ENCODE measurements at places on chromosomes 6 and 20. TPM values are rescaled to one million over a fixed set of nuclear protein-coding genes. Genes with fewer than 3 reads are reported as not detected.

POLR1H gene
- total RNA-seq, result 45.0 TPM

C20orf202 gene
- total RNA-seq, result not detected

MTFR2 gene
- total RNA-seq, result 5.7 TPM

C20orf204 gene
- 0.69 TPM for total RNA-seq

DNA sequence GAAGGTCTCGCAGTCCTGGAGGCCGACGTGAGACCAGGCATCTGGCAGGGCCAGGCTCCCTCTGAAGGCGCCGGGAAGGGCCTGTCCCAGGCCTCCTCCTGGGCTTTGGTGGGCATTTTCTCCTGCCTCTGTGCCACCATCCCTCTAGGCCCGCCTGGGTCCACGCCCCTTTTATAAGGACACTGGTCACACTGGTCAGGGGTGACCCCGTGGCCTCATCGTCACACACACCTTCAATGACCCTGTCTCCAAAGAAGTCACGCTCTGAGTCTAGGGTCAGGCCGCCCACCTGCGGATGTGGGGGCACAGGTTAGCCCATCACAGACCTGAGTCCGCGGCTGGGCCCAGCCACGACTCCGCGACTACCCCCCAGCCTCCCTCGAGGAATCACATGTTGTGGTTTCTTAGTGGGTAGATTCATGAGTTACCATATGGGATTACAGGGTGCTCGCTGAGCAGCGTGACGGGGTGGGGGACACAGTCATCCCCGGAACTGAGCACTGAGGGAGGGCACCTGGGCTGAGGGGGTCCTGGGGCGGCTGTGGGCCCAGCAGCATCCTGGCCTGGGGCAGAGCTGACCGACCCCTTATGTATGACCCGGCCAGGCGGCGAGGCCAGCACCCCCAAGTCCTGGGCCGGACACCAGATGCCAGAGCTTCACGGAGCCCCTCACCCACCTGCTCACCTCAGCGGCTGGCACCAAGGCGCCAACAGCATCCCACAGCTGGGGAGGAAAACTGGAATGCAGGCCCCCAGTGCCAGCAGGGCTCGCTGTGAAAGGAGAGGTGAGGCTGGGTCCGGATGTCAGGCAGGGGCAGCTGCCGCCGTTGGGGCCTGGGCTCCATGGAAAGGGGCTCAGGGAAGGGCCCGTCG lies 115.9 kb downstream of the DLL1 start:
- DNase-seq, result no peak

DNA sequence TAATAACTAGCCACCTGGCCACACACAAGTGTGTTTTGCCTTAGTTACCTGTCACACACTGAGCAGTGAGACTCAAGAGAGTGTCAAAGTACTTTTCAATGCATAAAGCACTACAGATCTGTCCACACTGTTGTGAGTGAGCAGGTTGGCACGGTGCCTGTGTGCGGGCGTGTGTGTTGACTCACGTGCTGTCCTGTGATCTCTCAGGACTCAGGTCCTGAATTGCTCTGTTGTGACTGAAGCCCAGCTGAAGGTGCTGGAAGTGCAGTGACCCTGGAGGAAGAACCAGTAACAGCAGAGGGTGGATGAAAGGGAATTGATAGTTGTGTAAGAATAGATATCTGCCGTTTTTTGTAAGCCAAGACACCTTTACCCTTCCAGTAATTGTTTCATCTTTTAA lies 18.3 kb downstream of the SLC16A10 start:
- peak; percentile 58 for DNase-seq

- DNase-seq, result peak; percentile 38
Measured at GRCh38 chr20:38303908-38304379, at the start of gene BPI. Gene BPI, plus strand, starts transcription at chr20:38304156. Its CDS starts 68 bp downstream, at chr20:38304224.

DNA sequence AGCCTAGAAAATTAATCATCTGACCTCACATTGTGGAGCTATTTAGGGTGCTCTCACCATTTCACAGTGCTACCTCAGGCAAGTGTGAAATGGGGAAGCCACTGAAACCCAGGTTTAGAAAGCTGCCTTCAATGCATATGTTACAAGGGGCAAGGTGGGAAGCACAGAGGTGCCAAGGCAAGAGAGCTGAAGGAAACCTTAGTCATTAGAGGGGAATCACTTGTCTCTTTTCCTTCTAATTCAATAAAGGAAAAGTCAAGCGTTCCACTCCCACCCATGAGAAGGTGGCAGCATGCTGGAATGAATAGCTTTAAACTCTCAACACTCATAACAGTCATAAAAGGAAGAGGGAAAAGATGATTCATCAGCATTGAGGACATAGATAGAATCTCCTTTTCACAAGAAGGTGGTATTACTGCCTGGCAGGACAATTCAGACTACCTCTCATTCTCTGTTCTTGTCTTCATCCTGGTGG lies 251.9 kb upstream of the IRAK1BP1 start:
- DNase-seq, result no peak

DNA sequence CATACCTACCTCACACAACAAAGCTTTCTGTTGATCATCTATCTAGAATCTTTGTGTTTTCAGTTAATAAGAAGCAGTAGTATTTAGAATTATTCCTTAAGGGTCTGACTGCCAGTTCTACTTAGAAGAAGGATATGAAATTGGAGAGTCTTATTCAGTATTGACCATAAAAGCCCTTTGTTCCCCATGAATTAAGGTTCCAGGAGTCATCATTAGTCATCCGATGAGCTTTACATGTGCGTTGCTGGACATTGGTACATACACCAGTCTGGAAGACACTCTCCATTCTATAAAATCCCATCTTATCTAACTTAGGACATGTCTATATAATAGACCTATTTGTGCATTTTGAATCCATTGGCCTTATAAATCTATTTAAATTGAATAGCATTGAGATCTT lies 34.4 kb upstream of the RNF217 start:
- no peak for DNase-seq

GRCh38 chr20:25344634-25345033 lies 46.0 kb downstream of the ABHD12 start:
- DNase-seq, result no peak

DNA sequence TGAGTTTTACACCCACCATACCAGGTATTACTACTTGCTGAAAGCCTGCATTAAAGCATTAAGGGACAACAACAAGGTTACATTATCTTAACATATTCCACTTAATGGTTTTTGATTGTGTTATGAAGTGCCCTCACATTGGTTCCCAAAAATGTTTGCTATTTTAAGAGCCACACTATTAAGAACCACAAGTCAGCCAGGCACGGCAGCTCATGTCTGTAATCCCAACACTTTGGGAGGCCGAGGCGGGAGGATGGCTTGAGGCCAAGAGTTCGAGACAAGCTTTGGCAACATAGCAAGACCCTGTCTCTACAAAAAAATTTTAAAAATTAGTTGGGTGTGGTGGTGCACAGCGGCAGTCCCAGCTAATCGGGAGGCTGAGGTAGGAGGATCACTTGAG lies 28.2 kb downstream of the ATXN1 start:
- no peak for DNase-seq

DNA sequence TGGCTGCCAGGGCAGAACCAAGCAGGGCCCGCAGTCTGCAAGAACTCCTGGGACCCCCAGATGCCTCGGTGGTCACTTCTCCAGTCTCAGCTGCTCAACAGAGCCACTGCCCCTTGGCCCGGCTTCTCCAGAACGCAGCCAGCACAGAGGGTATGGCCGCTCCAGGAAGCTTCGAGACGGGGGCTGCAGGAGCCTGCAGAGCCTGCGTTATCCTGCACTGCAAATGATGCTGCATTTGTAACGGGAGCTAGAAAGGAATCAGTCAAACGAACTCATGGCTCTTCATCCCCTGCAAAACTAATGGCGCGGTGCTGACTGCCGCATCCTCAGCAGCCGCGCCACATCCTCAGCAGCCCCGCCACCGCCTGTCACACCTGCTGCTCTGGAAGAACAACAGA lies 254.9 kb downstream of the TAF4 start:
- DNase-seq, result no peak

- no peak for DNase-seq
Measured at GRCh38 chr20:52016022-52016421, 175.6 kb downstream of the ZFP64 start.

DNA sequence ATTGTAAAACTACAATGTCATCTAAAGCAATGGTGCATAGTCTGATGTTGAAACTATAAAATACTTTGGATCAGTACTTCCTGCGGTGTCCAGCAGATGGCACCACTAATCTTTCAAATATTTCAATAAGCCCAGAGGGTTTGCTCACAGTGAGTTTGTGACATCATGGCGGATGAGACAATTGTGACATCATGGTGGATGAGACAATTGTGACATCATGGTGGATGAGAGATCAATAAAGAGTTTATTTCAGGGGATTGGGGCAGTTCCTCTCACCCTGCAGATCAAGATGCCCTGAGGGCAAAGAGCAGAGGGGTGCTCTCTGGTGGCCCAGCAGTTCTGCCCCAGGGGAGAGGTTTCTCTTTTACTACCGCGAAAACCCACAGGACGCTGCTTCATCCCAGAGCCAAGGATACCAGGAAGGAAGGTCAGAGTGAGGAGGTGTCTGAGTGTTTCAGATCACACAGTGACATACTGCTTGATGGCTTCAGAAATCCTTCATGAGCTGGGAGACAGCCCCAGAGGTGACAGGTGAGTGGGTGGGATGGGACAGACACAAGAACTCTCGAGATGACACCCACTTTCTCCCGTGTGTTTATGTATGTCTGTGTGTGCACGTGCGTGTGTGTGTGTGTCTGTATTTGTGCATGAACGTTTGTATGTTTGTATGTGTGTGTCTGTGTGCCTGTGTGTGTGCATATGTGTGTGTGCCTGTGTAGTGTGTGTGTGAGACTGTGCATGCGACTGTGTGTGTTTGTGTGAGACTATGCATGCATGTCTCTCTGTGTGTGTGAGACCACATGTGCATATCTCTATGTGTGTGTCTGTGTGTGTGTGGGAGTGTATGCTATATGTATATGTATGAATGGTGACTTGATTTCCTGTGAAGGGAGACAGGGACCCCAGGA lies 7.3 kb upstream of the ULBP2 start:
- DNase-seq, result peak; percentile 83

GRCh38 chr6:93418033-93418407 lies 1.3 kb downstream of the EPHA7 start:
- DNase-seq, result no peak

DNA sequence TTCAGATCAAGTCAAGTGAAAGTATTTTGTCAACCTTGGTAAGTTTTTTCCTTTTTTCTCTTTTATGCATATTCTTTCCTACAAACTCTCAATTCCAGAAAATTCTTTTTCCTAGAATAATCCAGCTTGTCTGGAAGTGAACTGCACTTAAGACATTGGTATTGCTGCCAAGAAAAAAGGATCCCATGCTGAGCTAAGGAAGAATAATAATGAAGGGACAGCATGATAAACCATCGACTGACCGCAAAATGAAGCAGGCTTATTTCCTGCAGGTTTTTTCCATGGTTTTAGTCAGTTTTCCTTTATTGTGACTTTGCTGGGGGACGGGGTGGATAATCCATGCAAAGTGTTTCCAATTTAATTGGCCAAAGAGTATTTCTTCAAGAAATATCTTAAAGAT lies 857.6 kb upstream of the SLC35B3 start:
- no peak for DNase-seq

DNA sequence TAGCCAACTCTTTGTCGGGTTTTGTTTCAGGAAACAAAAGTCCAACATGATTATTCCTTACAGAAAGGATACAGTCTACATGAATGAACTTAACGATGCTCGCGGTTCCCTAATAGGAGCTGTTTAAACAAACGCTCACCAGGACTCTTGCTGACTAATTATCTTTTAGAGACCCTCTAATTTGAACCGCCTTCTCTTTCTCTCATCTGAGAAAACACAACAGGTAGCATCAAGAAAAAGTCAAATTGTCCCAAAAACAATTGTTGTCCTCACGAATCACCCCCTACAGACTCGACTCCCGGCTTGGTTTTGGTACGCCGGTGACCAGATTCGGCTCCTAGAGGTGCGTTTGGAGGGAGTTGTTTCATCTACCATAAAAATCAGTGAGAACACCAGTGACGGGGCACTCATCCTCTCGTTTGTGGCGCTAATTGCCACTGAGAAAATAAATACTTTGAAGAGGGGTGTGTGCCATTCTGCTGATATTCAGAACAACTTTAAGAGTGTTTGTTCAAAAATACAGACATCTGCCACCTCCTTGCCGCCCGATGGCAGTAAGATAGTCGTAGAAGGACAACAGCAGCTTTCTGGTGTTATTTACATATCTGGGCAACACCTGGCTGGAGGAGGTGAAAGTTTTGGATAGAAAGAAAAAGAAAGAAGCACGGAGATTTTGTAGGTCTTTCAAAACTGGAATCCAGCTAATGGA lies 1.1 kb upstream of the SIM1 start:
- DNase-seq, result no peak

DNA sequence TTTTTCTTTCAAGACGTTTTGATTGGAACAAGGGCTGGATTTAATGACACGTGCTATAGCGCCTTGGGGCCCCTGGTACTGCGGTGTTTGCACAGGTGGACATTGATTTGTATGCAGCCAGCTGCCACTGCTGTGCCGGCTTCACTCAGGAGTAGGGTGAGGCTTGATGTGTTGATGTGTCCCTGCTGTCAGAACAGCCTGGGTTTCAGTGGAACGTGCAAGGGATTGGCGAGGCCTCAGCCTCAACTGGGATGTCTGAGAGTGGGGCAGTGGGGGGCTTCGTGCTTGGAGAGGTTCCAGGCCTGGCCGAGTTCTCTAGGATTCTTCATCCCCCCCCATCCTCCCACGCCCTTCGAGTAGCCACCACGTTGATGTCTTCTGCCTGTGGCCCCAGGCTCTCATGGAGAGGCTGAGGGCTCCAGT lies 23.0 kb downstream of the PYGB start:
- no peak for DNase-seq

DNA sequence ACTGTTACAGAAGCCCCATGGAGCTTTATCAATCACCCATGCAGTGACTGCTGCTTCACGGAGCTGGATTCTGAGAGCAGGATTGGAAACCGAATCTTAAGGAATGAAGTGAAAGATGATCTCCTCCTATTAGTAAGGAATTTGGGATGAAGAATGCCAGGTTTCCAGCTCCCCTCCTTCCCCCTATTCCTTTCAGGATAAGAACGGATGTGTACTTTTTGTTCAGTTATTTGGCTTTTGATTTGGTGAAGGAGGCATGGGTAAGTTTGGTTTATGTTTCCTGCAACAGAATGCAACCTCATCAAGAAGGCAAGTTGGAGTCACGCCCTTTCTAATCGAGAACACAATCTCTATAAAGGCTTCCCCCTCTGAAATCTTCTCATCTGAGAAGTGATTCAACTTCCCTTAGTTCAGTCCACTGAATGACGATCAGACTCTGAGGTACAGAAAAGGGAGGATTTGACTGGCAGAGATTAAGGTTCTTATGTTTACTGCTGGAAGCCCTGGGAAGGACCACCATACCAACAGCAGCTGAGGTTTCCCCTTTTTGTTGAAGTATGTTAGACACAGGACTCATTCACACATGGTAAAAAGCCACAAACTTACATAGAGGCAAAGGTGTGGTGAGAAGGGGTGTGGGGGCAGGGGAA lies 5.5 kb downstream of the ELMO2 start:
- DNase-seq, result no peak

Measured in HT-29 (cell line).